Central memory CD8-positive, alpha-beta T cell (primary cell): ENCODE measurements at places on chromosomes 2 and 18.

DNA sequence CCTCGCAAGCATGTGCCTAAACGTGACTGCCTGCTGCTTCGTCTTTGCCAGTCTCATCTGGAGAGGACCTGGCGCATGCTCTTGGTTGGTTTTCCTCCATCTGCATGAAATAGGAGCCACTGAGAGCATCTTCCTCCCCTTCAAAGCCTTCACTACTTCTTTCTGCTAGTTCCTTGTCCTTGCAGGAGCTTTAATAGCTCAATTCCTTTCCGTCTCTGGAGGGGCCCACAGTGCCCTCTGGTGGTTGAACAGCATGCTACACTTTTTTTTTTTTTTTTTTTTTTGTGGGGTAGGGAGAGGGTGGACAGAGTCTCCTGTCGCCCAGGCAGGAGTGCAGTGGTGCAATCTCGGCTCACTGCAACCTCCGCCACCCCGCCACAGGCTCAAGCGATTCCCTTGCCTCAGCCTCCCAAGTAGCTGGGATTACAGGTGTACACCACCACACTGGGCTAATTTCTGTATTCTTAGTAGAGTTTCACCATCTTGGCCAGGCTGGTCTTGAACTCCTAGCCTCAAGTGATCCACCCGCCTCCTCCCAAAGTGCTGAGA is 59.6 kb downstream of the SP110 start:
- peak; percentile 39 for DNase-seq

GRCh38 chr2:157336137-157337010 is 10.8 kb upstream of the ERMN start:
- no peak for DNase-seq

- no peak for DNase-seq
Measured at GRCh38 chr2:8822218-8822617, 15.2 kb downstream of the KIDINS220 start.

DNA sequence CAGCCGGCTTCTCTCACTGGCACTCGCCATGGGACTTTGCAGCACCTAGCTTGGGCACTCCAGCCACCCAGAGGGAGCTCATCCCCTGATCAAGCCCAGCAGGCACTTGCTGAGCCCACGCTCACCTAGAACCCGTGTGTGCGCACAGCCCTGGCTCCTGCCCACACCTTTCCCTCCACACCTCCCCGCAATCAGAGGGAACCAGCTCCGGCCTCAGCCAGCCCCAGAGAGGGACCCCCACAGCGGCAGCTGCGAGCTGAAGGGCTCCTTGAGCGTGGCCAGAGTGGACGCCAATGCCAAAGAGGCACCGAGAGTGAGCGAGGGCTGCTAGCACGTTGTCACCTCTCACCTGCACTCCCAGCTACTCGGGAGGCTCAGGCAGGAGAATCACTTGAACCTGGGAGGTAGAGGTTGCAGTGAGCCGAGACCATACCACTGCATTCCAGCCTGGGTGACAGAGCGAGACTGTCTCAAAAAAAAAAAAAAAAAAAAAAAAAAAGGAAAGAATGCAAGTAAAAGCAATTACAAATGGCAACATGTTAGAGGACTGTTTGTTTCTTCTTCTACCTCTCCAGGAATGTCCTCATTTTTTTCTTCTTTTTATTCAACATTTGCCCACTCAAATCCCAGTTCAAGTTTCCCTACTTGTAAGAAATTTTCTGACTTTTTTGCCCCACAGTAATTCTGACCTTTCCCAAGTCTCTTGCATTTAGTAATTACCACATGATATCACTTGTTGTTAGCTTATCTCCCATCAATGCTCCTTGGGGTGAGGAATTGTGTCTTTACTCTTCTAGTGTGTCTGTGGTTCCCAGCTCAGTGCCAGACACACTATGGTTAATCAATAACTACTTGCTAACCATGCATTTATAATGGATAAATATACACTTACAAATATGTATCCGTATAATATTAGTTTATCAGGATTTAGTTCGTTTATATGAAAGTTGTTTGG is 40.6 kb upstream of the ST3GAL5 start:
- no peak for DNase-seq

GRCh38 chr2:213455316-213456008 is 171.2 kb downstream of the SPAG16 start:
- DNase-seq: no peak

- no peak for DNase-seq
Measured at GRCh38 chr2:1501991-1502390, 88.7 kb downstream of the TPO start.

GRCh38 chr2:12251121-12251520 is 465.6 kb upstream of the TRIB2 start:
- no peak for DNase-seq

DNA sequence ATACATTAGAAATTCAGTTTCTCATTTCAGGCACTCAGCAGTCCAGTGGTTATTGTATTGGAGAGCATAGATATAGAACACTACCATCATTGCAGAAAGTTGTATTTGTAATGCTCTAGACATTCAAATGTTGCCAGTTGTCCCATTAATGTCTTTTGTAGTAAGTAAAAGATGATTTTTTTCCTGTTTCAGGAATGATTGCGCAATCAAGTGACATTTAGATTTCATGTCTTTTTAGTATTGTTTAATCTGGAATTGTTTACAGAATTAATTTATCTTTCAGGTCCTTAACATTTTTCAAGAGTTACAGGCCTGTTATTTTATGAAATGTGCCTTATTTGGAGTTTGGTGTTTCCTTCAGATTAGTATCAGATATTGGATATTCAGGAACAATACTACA is 134.7 kb downstream of the MSTN start:
- no peak for DNase-seq

DNA sequence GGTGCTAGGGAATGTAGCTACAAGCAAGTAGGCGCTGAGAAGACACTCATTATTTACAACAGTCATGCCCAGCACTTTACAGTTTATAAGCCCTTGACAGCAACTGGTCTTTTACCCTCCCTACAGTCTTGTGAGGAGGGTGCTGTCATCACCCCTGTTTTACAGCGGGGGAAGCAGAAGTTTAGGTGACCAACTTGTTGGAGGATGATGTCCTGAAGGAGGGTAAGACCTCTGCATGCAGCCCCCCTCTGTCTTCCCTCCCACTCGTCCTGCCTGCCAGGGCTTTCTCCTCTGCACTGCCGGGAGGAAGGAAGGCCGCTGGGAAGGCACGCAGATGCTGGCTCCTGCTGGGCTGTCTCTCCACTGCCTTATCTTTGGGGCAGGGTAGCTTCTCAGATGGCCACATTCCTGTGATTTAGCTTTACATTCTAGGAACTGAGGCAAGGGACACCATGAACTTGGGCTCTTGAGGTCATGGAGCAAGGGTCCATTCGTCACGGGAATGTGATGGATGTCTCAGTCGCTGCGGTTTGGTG is 972 bp downstream of the IL1R1 start:
- no peak for DNase-seq

- no peak for DNase-seq
Measured at GRCh38 chr18:62331581-62332356, 6.7 kb downstream of the TNFRSF11A start.

GRCh38 chr2:75788902-75789301 is 78.2 kb upstream of the GCFC2 start:
- DNase-seq: no peak

DNA sequence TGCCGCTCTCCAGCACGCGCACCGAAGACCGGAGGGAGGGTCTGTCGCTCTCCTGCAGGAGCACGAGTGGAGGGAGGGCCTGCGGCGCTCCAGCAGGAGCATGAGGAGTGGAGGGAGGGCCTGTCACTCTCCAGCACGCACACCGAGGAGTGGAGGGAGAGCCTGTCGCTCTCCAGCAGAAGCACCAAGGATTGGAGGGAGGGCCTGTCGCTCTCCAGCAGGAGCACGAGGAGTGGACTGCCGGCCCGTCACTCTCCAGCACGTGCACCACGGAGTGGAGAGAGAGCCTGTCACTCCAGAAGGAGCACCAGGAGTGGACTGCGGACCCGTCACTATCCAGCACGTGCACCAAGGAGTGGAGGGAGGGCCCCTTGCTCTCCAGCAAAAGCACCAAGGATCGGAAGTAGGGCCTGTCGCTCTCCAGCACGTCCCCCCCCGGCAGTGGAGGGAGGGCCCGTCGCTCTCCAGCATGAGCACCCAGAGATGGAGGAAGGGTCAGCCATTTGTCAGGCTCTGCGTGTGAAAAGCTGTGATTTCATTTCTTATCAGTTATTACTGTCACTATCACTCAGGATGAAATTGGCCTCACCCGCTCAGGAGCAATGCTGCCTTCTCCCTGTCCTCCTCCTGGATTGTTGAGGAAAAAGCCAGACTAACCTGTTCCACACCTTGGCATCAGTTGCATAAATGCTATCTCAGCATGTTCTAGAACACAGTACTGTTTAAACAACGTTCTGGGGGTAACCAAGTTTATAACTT is 35.9 kb downstream of the ADI1 start:
- no peak for DNase-seq

DNA sequence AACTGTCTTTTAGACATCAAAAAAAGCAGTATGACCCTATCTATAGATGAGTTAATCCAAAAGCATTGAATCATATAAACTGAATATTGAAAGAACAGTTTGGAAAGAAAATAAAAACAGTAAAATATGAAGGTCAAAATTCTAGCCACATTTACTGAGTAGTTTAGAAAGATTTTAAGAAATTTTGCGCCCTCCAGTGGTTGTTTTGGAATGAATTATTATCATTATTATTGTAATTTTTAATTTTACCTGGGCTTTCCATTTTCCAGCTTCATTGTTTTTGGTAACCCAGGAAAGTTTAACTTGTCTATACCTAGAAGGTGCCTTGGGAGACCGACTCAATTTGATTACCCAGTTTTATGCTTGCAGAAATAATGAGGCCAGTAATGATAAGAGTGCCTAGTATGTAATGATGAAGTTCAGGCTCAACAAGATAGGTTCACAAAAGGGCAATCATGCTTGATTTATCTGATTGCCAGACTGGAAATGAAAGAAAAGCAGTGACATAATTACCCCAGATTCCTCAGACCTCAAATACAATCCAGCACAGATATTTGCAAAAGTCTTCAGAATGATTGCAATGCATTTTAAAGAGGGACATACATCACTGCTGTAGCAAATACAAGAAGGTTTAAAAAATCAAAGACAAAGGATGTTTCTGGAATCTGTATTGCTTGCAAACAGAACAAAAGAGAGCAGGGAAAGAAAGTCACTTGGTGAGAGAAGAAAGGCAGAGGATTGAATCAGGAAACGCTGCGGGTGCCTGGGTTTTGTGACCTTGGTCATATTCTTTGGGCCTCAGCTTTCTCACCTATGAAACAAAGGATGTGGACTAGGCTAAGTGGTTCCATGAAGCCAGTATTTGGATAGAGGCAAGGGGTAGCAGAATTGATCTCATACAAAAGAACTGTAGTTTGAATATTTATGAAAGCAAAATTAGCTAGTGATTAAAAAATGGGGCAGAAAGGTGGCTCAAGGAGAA is 153.8 kb downstream of the MAP2 start:
- DNase-seq: no peak

GRCh38 chr18:8928044-8928443 is 174.5 kb upstream of the NDUFV2 start:
- no peak for DNase-seq

GRCh38 chr2:11665028-11665427 is 5.0 kb downstream of the NTSR2 start:
- no peak for DNase-seq

DNA sequence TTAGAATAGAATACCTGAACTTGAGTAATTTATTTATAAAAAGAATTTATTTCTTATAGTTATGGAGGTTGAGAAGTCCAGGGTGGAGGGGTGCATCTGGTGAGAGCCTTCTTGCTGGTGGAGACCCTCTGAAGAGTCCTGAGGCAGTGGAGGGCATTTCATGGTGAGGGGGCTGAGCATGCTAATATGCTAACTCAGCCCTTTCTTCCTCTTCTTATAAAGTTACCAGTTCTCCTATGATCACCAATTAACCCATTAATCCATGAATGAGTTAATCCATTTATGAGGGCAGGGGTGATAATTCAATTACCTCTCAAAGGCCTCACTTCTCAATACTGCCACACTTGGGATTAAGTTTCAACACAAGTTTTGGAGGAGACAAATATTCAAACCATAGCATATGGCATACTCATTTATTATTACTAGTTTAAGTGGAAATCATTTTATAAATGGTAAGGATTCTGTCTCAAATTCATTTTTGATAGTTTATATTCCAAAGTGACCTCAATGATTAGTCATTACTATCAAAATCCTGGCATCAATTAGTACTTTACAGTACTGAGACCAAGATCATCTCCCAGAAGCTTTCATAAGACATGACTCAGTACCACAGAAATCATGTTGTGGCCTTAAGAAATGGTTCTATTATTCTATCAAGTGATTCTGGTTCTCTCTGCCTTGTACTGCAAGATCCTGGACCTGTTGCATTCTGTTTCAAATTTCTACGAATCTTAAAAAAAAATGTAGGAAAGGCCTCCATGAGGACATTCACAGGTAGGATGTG is 5.5 kb downstream of the ZNF396 start:
- DNase-seq: no peak

- no peak for DNase-seq
Measured at GRCh38 chr2:23198316-23199114, 186.5 kb upstream of the KLHL29 start.

DNA sequence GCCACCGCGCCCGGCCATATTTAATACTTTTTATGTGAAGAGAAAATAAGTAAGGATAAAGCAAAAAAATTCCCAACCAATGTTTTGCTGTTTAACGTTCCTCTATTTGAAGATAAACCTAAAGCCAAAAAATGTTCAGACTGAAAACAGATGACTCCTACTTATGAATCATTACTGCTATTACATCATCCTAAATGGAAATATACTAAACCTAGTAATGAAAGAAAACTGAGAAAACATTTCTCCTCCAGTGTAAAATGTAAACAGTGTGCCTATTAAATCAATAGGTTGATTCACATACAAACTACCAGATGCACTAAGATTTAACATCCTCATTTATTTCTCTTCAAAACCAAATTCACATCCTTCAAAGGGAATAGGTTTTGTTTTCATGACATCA is 43.5 kb downstream of the CWC22 start:
- DNase-seq: no peak

- DNase-seq: no peak
Measured at GRCh38 chr2:50729306-50730049, 302.5 kb downstream of the NRXN1 start.

GRCh38 chr2:39603436-39603835 is 62.3 kb upstream of the TMEM178A start:
- no peak for DNase-seq

- DNase-seq: no peak
Measured at GRCh38 chr2:62768615-62769014, 63.1 kb downstream of the EHBP1 start.

GRCh38 chr2:235217846-235218245 is 266.0 kb downstream of the SH3BP4 start:
- no peak for DNase-seq

- no peak for DNase-seq
Measured at GRCh38 chr2:147855977-147856376, 11.1 kb downstream of the ACVR2A start.

DNA sequence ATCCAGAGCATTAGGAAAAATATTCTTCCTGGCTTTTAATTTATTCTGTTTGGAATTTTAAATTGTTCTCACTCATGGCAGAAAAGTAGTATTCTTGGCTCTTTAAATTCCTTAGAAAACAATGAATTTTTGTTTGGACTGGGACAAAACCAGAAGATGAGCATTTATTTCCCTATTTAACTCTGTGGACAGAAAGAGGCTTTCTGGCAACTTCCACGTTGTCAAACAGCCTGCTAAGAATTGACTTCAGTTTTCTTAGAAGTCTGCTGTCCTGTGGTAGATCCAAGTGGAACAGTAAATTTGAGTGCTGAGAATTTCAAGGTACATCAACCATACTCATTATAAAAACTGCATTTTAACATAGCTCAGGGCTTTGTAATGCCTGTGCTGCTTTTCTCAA is 83.8 kb downstream of the MGAT5 start:
- no peak for DNase-seq
